Stimulated activated CD4-positive, alpha-beta T cell treated with anti-CD3 and anti-CD28 coated beads, Interleukin-12 subunit alpha, Interleukin-12 subunit beta, amount 100 ng/mL, for 48 hours (primary cell): ENCODE measurements at places on chromosomes 4 and X.

GRCh38 chr4:76689145-76689817 is 208.7 kb downstream of the SOWAHB start:
- no peak for DNase-seq

GRCh38 chr4:10529291-10530136 is 72.3 kb upstream of the ZNF518B start:
- no peak for DNase-seq

DNA sequence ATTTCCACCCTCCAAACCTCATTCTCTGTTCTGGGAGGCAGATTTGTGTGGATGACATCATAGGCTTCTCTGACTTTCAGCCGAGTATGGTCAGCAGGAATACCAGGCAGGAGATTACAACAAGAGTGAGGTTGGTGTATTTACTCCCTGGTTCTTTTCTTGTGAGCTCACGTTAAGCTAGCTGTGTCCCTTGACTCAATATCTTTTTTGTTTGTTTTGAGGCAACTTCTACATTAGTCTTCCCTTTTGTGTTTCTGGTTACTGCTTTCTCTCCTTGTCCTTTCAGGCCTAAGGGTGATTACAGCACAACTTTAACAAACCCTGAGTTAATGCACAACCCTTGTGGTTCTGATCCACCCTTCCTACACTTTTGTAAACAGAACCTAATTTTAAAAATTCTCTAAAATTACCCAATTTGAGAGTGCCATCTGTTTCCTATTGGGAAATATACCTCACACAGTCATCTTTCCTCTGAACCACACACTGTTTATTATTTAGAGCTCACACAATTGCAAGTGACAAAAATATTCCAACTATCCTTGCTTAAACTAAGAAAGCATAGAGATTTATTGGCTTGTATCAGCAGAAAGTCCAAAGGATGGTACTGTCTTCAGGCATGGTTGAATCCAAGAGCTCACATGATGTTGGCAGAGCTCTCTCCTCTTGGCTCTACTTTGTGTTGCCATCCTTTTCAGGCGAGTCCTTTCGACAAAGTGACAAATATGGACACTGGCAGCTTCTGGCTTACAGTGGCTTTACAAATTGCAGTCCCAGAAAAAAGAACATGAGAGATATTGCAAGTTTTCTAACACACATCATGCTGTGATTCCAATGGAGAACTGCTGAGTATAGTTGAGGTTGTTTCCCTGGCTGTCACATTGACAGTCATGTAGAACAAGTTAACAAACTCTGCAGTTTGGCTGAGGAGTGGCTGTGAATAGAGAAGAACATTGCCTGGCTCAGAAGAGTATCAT is 150.5 kb upstream of the DDIT4L start:
- DNase-seq: no peak

GRCh38 chr4:106062452-106062875 is 167.2 kb downstream of the NPNT start:
- no peak for DNase-seq

DNA sequence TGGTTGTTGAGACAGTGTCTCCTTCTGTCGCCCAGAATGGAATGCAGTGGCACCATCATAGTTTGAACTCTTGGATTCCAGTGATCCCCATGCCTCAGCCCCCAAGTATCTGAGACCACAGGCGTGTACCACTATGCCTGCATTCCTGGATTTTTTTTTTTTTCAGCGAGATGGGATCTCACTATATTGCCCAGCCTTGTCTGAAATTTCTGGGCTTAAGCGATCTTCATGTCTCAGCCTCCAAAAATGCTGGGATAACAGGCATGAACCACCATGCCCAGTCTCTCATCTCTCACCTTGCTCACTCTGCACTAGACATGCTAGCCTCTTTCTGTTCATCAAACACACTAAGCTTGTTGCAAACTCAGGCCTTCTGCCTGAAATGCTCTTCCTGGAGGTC is 104.1 kb downstream of the UBE2K start:
- no peak for DNase-seq

- DNase-seq: no peak
These were observed 108.2 kb downstream of the NSUN7 start for GRCh38 chr4:40857956-40858355.

- peak; percentile 4 for DNase-seq
These were observed 465 bp downstream of the HAUS7 start for GRCh38 chrX:153469811-153470410.

DNA sequence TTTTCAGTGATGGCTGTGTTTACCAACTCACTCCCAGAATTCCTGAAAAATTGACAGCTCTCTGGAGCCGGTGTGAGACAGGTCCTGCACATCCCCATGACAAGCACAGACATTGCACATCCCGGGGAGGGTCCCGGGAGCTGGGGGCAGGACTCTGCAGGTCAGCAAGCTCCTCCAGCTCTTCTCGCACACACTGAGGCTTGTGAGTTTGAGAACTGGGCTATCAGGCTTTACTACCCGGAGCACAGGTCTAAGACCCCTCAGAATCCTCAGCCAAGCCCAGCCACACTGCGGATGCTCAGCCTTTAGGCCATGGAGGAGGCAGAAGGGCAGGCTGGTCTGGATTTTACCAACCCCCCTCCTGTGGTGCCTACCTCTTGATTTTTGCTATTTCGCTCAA is 5.6 kb upstream of the CLDN24 start:
- no peak for DNase-seq

GRCh38 chr4:159090255-159090654 is 12.6 kb upstream of the RAPGEF2 start:
- DNase-seq: no peak
